Fibroblast of lung (primary cell): ENCODE measurements at places on chromosomes 7 and 10. TPM values are rescaled to one million over a fixed set of nuclear protein-coding genes. Genes with fewer than 3 reads are reported as not detected.

The PNLIPRP3 gene
- total RNA-seq, result not detected in 2 replicates

The ELFN1 gene
- total RNA-seq, result 0.33 and 0.51 TPM in 2 replicates

The ZPBP gene
- total RNA-seq, result not detected in 2 replicates

The FASTK gene
- total RNA-seq, result 64.7 and 69.5 TPM in 2 replicates

DNA sequence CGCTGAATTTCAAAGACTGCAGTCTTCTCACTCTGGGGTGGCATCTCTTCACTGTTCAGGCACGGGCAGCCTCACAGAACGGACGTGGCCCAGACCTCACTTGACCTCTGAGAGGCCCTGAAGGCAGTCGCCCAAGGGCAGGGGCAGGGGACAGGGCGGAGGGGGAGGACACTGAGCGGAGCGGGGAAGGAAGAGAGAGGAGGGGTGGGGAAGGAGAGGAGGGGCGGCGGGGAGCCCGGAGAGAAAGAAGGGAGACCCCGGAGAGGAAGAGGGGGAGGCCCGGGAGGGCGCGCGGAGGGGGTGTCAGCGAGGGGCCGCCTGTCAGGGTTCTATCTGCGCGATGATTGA lies 58.7 kb upstream of the COMTD1 start:
- peak; percentile 42 for DNase-seq
- H3K4me1 ChIP-seq, result peaks cover 14% of the 10 kb centered on the region
- peaks cover 49% of the 10 kb centered on the region for H3K27me3 ChIP-seq
- no peak overlapping the region for H3K4me3 ChIP-seq
- H3K36me3 ChIP-seq, result no peaks in the 10 kb centered on the region

GRCh38 chr10:86728056-86728455 lies 28.4 kb upstream of the BMPR1A start:
- H3K4me1 ChIP-seq, result no peaks in the 10 kb centered on the region
- H3K27me3 ChIP-seq, result no peaks in the 10 kb centered on the region
- H3K36me3 ChIP-seq, result no peaks in the 10 kb centered on the region
- no peak for DNase-seq
- no peak overlapping the region for H3K4me3 ChIP-seq

GRCh38 chr10:47451998-47452494 lies 31.9 kb downstream of the ANXA8 start:
- no peak overlapping the region for H3K27ac ChIP-seq
- peaks cover 6% of the 10 kb centered on the region for H3K27me3 ChIP-seq
- no peaks in the 10 kb centered on the region for H3K36me3 ChIP-seq

DNA sequence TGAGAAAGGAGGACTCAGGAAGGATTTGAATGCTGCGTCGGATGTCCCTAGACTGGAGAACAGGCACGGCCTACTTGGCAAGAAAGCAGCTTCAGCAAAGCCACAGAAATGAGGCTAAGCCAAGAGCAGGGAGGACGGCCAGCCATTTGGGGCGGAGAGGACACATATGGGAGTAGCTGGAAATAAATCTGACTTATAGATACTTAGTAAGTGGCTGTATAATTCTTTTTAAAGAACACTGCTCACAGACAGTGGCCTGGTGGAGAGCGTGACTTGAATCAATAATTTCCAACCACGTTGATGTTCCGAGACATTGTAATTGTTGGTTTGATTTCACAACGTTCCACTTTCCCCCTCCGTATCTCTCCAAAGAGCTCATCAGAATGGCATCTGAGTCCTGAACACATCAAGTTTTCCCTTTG lies 67.7 kb upstream of the JCAD start:
- no peaks in the 10 kb centered on the region for H3K4me1 ChIP-seq
- no peaks in the 10 kb centered on the region for H3K36me3 ChIP-seq
- no peak overlapping the region for H3K4me3 ChIP-seq
- H3K27ac ChIP-seq, result no peak overlapping the region
- no peaks in the 10 kb centered on the region for H3K27me3 ChIP-seq

DNA sequence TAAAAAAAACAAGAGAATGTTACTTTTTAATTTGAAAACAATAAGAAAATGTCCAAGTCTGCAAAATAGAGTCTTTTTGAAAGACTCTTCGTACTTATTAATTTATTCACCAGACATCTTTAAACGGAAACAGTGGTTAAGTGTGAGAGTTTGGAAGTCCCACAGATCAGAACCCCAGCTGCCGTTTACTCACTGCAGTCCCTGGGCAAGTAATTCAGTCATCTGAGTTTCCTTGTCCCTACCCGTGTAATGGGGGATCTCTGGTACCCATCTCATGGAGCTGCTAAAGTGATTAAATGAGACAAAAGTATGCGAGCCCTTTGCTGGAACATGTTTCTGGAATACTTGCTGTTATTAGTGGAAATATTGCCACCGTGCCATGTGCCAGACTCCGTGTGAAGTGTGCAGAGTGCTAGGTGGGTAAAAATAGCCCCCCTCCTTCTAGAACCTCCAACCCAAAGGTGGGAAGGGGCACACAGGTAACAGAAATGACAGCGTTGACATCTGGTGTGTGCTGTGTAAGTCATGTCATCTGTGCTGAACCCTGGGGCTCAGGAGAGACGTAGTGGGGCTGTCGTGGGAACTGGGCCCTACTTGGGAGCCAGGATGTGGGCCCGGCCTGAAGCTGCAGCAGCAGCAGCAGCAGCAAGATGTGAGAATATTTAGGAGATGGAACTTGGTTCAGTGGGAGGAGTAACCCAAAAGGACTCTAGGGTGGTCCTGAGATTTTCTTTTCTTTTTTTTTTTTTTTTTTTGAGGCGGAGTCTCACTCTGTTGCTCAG lies 140.5 kb downstream of the CUX1 start:
- no peak overlapping the region for H3K4me3 ChIP-seq
- no peaks in the 10 kb centered on the region for H3K36me3 ChIP-seq
- H3K27me3 ChIP-seq, result no peaks in the 10 kb centered on the region
- H3K4me1 ChIP-seq, result peaks cover 2% of the 10 kb centered on the region
- no peak overlapping the region for H3K27ac ChIP-seq

DNA sequence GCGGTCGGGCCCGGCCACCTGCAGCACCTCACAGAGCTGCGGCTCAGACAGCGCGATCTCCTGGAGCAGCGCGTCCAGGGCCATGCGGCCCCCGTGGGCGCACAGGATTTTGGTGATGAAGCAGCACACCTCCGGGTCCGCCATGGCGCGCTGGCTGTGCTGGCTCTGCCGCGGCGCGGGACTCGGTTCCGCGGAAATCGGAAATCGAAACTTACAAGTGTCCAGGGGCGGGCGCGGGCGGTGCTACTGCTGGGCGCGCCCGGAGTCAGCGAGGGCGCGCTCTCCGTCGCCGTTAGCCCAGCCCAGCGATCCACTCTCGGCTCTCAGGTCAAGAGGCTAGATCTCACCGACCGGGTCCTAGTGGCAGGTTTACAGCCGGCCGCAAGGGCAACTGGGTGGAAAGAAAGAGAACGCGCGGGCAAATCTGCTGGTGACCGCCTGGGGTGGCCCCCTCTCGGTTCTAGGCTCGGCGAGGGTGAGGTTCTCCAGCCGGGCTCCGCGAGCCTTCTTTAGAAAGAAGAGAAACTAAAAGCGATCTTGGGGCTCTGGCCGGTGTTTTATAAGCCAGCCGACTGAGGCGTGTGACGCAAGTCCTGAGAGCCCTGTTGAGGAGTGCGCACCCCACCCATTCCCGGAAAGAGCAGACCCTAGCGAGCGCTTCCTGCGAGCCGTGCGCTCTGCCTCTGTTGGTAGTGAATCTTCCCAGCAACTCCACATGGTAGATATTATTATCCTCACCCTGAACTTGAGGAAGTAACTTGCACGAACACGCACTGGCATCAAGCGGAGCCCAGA lies at the start of gene ZC3HAV1:
Gene ZC3HAV1, minus strand, starts transcription at position 533 of the 795 bp plus-strand sequence. Its CDS starts 389 bp downstream, at position 144.
- no peaks in the 10 kb centered on the region for H3K27me3 ChIP-seq
- no peaks in the 10 kb centered on the region for H3K36me3 ChIP-seq
- H3K4me3 ChIP-seq, result peak within 1 kb of the TSS; percentile 75

DNA sequence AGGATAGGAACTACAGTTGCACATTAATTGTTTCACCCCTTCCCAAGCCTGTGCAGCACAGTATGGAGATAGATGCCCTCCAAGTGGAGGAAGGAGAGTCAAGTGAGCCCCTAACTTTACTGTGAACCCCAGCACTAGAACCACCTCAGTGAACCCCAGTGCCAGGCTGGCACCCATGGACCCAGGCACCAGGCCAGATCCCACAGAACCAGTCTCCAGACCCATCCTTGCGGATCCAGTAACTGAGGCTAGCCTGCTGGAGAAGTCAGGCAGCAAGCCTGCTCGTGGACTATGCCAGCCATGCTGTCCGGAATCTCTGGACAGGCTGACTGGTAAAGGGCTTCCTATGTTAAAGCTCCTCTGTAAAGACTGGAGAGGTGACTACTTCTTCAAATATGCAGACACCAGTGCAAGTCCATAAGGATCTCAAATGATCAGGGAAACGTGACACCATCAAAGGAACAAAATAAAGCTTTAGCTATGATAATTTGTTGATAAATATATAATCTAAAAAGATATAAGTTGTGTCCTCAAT lies 27.7 kb downstream of the SHOC2 start:
- DNase-seq, result peak; percentile 62
- H3K27ac ChIP-seq, result no peak overlapping the region
- no peaks in the 10 kb centered on the region for H3K27me3 ChIP-seq
- peaks cover 2% of the 10 kb centered on the region for H3K4me1 ChIP-seq
- H3K4me3 ChIP-seq, result no peak overlapping the region

- peaks cover 6% of the 10 kb centered on the region for H3K27me3 ChIP-seq
- H3K4me1 ChIP-seq, result no peaks in the 10 kb centered on the region
- no peak overlapping the region for H3K4me3 ChIP-seq
- DNase-seq, result peak; percentile 77
These were observed 30.3 kb upstream of the GRB10 start for GRCh38 chr7:50812841-50813475.

DNA sequence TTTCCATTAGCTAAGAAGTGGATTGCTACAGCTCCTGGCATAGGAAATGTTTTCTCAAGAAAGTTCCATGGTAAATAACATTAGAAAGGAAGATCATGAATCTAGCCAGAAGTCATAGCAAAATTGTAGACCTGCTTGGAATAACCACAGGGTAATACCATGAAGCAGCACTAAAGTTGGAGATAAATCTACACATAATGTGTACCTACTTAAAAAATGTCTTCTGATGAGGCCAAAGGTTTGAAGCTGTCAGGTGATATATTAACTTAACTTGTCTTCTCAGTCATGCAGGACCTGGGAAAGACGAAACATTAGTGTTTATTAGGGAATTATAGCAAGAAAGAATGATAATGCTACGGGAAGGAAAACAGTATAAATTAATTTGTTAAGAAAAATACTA lies 6.3 kb downstream of the CISD1 start:
- H3K36me3 ChIP-seq, result no peaks in the 10 kb centered on the region
- H3K4me3 ChIP-seq, result no peak overlapping the region
- H3K4me1 ChIP-seq, result peaks cover 6% of the 10 kb centered on the region
- no peak overlapping the region for H3K27ac ChIP-seq

GRCh38 chr7:16242920-16243319 lies 178.4 kb downstream of the CRPPA start:
- no peaks in the 10 kb centered on the region for H3K4me1 ChIP-seq
- DNase-seq, result no peak
- no peak overlapping the region for H3K27ac ChIP-seq

- no peaks in the 10 kb centered on the region for H3K4me1 ChIP-seq
- H3K27me3 ChIP-seq, result no peaks in the 10 kb centered on the region
- DNase-seq, result no peak
- no peak overlapping the region for H3K4me3 ChIP-seq
These were observed 14.6 kb upstream of the GDI2 start for GRCh38 chr10:5827841-5828240.

DNA sequence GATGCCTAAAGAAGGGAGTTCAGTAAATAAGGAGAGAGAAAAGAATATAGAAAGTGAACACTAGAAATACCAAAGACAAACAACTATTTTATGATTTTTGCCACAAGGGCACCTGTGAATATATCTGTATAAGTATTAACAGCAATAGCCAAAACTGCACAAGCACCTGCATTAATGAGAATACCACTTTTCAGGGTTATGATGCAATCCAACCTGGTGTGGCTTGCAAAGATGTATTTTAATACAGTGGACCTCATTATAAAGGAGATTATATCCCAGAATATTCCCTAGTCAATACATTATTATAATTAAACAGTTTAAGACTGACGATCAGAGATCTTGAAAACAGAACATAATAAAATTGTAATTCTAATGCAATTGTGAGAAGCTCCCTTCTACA lies 4.0 kb downstream of the BRAF start:
- no peak overlapping the region for H3K27ac ChIP-seq
- no peaks in the 10 kb centered on the region for H3K27me3 ChIP-seq
- no peaks in the 10 kb centered on the region for H3K4me1 ChIP-seq
- no peaks in the 10 kb centered on the region for H3K36me3 ChIP-seq

DNA sequence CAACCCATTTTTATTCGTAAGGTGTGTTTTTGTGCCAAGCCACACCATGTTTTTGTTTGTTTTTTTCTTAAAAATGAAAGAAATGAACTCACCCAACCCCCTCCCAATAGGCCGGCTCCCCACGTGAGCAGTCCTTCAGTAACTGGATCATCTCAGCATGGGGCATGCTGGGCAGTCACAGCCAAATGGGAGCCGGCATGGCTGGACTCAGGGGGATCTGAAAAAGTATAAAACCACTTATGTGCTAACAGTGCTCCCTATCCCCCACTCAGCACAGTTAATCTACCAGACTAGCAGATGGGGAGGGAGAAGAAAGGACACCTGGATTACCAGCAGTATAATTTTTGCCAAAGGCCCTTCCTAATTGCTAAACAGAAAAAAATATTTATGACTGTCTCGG lies 39.3 kb downstream of the BAZ1B start:
- no peak overlapping the region for H3K27ac ChIP-seq
- no peak overlapping the region for H3K4me3 ChIP-seq
- peaks cover 7% of the 10 kb centered on the region for H3K36me3 ChIP-seq
- H3K27me3 ChIP-seq, result no peaks in the 10 kb centered on the region

DNA sequence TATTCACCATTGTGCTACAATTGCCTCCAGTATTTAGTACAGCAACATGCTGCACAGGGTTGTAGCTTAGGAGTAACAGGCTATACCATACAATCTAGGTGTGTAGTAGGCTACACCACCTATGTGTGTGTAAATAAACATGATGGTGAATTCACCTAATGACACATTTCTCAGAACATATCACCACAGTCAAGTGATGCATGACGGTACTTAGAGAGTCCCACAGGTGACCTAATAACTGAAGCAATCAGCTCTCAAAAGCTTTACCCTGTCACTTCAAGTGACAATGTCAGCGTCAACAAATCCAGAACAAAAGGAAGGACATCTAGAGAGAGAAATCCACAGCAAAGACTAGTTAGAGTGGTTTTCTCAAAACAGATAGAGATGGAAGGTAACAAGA lies 38.8 kb downstream of the CCNJ start:
- H3K27ac ChIP-seq, result no peak overlapping the region
- H3K27me3 ChIP-seq, result no peaks in the 10 kb centered on the region
- H3K36me3 ChIP-seq, result no peaks in the 10 kb centered on the region

DNA sequence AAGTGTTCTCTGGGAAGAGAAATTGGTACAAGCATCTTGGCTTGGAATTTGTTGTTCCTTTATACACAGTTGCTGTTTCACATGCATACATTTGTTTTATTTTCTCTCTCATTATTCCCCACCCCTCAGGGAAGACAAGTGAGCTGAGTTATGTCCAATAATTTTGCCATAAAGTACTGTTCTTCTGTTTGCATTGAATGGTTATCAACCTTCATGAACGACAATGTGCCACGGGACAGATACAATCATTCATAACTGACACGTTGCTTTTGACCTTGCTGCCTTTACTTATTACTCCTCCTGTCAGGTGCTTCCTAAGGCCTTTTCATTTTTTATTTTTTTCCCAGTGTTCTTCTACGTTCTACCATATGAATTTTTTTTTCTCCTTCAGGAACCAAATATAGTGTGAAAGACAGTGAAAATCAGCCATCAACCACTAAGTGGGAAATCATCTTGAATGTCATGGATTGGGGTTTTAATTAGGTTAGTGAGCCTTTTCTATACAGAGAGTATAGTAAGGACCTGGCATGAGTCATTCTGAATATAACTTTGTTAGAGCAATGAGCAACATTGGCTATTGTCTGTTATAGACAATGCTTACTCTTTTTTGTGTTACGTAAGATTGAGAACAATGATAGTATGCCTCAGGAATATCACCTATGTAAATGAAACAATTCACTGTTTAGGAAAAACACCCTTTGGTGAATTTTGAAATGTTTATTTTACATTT lies 383.2 kb downstream of the MALRD1 start:
- no peaks in the 10 kb centered on the region for H3K36me3 ChIP-seq
- no peaks in the 10 kb centered on the region for H3K27me3 ChIP-seq
- no peak for DNase-seq
